ENCODE measurements at places on chromosomes 4 and X. TPM values are rescaled to one million over a fixed set of nuclear protein-coding genes. Genes with fewer than 3 reads are reported as not detected.

VEGFC gene
- 6.1 TPM for total RNA-seq

RASGEF1B gene
- total RNA-seq: 57.1 TPM

LUZP4 gene
- not detected for total RNA-seq

SLC2A9 gene
- 1.6 TPM for total RNA-seq

- no peak for DNase-seq
These were observed 59.3 kb downstream of the MAGEA1 start for GRCh38 chrX:153238361-153238760.

DNA sequence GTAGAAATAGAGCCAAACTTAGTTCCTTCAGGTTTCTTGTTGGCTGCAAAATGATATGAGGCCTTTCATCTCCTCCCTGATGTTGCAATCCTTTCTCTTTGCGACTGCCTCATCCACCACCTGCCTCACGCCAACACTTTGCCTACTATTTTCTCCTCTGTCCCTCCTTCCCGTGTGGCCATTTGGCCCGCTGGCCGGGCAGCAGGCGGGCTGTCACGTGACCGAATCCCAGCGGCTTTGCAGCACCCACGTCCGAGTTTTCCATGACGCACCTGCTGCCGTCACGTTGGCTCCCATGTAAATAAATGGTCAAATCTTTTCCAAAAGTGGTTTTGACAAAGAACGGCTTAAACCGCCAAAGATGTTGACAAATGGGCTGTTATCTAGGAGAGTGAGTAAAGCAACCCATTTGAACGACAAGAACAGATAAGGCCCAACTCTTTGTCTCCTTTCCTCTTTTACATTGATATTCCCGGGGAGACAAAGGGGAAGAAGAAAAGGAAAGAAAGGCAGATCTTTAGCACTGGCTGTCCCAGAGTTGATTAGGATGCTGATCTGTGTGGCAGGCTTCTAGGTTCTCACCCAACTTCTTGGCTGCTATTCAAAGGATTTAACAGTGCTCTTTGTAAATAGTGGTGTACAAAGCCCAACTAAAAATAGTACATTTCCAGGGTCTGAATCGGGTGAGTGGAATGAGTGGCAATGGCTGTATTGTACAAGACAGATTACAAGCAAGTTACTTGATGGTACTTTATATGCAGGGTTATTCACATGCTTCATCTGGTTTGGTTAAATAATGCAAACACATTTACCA is 174.2 kb upstream of the JADE1 start:
- no peak for DNase-seq

GRCh38 chr4:23477905-23478304 is 411.9 kb downstream of the PPARGC1A start:
- no peak for DNase-seq

DNA sequence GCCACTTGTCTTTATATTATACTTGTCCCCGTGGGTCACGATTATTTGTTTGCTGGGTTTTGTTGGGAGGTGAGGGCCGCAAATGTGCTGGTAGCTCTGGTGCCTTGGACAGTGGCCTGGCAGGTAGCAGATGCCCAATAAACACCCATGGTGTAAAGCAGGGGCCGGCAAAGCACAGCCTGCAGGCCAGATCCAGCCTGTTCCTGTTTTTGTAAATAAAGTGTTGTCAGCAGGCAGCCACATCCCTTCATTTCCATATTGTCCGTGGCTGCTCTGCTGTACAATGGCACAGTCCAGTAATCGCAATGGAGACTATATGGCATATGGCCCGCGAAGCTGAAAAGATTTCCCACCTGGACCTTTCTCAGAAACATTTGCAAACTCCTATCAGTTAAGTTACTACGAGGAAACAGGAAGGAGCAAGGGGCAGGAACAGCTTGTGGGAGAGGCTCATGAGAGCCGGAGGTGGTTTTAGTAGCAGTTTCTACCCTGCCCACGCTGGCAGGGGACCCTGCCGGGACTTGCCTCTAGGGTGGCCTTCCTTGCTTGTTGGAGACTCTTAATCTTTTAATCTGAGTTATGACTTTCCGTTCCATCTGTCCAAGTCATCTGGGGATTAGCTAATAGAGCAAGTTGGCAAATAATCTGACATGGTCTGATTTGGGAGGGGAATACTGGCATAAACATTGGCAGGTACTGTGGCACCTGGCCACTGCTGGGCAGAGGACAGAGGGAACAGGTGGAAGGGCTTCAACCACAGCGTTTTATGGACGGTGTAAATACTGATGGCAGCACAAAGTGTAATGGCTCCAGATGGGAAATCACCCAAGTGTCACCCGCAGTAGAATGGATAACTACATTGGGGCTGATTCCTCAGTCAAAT is 19.6 kb downstream of the CLCN4 start:
- DNase-seq: no peak

DNA sequence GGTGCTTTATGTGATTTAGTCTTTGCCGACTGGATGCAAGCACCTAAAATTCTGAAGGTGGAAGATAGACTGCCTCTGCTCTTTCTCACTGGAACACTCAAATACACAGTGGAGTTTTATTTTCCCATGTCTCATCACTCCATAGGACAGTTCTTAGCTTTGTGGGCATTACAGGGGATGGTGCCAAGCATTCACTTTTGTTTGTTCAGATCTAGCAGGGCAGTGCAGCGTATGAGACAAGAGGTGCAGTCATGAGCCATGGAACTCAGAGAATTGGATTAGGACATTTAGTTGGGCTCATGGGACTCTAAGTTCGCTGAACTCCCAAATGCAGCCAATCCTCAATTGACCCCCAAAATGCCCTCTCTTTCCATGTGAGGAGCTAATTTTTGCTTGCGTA is 1136.9 kb upstream of the PRKX start:
- DNase-seq: no peak

- DNase-seq: no peak
These were observed 32.6 kb upstream of the MSMO1 start for GRCh38 chr4:165294907-165295306.

GRCh38 chr4:159060161-159060560 is 42.7 kb upstream of the RAPGEF2 start:
- no peak for DNase-seq

GRCh38 chr4:74715706-74716435 is 78.5 kb downstream of the BTC start:
- no peak for DNase-seq

All from lower leg skin (tissue), 4 donors.